ENCODE measurements at places on chromosomes 7 and 10.

GRCh38 chr7:145919712-145920111, 196.9 kb upstream of the CNTNAP2 start:
- no peak for DNase-seq

GRCh38 chr7:69115788-69116187, 482.5 kb upstream of the AUTS2 start:
- DNase-seq, result no peak

GRCh38 chr10:110275128-110275729, 29.5 kb downstream of the SMNDC1 start:
- no peak for DNase-seq

DNA sequence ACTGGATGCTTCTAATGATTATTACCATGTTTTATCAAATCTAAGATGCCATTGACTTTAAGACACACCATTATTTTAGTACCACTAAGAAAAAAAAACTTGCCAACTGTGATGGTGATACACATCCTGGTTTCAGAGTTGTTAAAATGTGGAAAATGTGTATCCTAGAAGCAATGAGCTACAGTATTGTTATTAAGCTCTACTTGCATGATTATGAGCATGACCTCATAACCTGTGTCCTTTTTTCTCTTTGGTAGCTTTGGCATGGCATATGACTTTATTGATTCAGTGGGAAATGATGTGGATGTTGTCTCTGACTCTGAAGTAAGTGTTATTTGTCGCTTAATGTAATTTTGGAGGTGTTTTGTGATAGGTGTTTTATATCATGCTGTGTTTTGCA, 3.3 kb downstream of the EDRF1 start:
- no peak for DNase-seq

Data from H4 (cell line).